Jurkat, Clone E6-1 (cell line): ENCODE measurements at places on chromosomes 4 and X.

- DNase-seq = no peak
Measured at GRCh38 chr4:26101011-26101410, 187.0 kb downstream of the SMIM20 start.

DNA sequence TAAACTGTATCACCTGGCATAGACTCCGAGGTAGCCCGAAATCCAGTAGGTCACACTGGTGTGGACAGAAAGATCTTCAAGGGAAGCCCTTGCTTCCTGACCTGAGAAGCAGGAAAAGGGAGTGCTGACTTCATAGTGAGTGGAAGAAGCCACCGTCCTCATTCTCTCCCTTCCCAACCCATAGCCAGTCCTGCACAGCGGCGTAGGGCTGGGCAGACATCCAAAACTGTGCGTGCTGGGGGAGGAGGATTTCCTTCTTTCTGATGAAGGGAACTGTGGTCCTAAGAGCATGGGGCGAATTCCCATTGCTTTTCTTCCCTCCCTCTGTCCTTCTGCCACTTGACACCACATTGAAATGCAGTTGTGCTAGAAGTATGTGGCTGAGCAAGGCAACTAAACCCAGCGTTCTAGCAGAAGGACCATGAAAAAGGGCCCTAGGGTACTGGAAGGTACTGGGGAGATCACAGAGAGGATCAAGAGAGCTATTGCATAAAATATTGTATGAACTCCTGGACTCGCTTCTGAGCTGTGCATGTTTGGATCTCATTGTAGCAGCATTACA lies 66.9 kb downstream of the STOX2 start:
- DNase-seq = no peak

DNA sequence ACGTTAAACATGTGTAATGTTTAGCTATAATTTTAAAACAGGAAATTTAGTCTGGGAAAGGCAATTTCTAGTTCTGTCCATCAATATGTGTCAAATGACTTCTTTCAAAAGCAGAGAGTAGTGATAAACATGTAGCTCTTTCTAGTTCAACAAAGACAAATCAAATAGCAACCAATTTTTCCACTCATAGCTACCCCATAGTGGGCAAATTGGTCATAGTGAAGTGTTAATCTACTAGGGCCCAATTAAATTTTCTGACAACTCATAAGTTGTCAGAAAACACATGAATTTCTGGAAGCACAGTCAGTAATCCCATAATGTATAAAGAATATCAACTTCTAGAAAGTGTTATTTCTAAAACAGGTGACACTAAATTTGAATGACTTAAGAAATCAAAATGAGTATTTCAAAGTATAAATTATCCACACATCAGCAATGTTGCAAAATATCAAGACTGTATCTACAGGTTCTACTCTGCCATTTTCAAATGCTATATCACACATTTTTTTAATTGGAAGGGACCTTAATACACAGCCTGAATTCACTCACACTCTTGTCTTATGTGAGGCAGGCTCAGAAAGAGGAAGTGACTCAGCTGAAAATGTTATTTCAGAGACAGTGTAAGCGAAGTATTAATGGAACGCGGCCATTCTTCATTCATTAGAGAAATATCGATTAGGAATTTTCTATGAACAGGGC lies 7.7 kb downstream of the OCIAD2 start:
- DNase-seq = no peak

- peak; percentile 11 for DNase-seq
Measured at GRCh38 chr4:126778348-126778747, 854.4 kb upstream of the INTU start.

DNA sequence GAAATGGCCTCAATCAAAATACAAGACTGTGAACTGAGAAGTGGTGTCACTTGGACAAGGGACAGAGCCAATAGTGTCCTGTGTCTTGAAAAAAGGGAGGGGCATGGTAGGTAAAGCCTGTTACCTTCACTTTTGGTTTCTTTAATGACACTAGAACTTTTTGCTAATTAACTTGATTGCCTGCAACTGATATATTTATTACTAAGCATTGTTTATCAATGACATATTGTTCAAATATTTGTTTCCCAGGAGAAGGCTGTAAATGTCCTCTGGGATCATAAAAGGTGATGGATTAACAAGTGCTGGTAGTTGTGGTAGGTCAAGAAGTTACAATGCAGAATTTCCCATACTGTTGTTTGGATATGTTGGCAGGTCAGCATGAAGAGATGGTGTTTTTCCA lies 93.8 kb upstream of the SCML1 start:
- DNase-seq = no peak

GRCh38 chr4:15198070-15198727 lies 195.9 kb downstream of the CPEB2 start:
- DNase-seq = no peak

GRCh38 chr4:25031077-25031621 lies 403 bp upstream of the LGI2 start:
- DNase-seq = no peak

GRCh38 chr4:158013858-158014257 lies 159.0 kb downstream of the GASK1B start:
- DNase-seq = no peak

GRCh38 chr4:139014371-139015268 lies 961 bp upstream of the NOCT start:
- DNase-seq = no peak

- DNase-seq = no peak
Measured at GRCh38 chr4:56728512-56728911, 47.4 kb upstream of the HOPX start.

- DNase-seq = no peak
Measured at GRCh38 chr4:166293556-166293955, 420.5 kb downstream of the TLL1 start.

DNA sequence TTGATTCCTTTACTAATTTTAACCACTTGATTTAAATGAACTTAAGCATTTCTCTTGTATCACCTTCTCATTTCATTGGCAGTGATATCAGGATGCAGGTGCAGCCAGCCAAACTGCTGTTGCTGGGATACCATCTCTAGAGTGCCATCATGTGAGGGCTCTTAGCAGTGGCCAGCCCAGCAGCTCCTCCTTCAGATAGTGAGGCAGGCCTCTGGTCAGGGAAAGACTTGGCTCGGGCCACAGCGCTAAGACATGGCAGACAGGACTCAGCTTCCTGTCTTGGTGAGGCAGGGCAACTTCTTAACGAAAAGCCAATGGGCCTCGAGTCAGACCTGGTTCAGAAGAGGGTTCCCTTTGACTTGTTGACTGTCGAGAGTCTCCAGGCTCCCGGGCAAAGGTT lies 50.0 kb downstream of the NOP14 start:
- no peak for DNase-seq

- DNase-seq = no peak
Measured at GRCh38 chr4:1716065-1716945, 4.2 kb upstream of the SLBP start.

GRCh38 chr4:118585015-118585414 lies 100.2 kb upstream of the METTL14 start:
- DNase-seq = no peak

GRCh38 chr4:141730805-141731204 lies 94.4 kb downstream of the IL15 start:
- DNase-seq = no peak

GRCh38 chrX:23394421-23394820 lies 59.8 kb downstream of the PTCHD1 start:
- DNase-seq = peak; percentile 94

- no peak for DNase-seq
Measured at GRCh38 chrX:114583646-114584374, at the start of gene HTR2C. Gene HTR2C, plus strand, starts transcription at chrX:114584086. Its CDS starts 142,851 bp downstream, at chrX:114726937.

DNA sequence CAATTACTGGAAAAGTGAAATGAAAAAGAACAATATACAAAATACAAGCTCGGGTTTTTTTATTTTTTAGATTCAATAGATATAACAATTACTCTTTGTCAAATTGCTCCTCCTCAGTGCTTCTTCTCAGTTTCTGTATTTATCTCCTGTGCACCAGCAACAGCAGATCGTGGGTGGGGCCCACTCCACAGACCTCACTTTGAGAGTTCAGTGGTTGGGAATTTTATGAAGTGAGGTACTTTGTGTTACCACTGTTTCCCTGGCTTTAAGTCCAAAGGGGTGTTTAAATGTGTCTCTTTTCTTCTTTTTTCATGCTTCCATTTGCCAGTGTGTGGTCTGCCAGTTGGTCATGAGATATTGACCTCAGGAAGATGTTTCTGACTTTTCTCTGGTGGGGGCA lies 54.4 kb downstream of the KIT start:
- DNase-seq = no peak
